ENCODE measurements at places on chromosomes 5 and 9. TPM values are rescaled to one million over a fixed set of nuclear protein-coding genes. Genes with fewer than 3 reads are reported as not detected.

The WWC1 gene
- total RNA-seq, result 1.5 TPM

The NR6A1 gene
- 1.2 TPM for total RNA-seq

GRCh38 chr5:55993013-55993412 lies 1.8 kb downstream of the IL6ST start:
- no peak for DNase-seq

The LMX1B gene
- not detected for total RNA-seq

The PCDHB2 gene
- total RNA-seq, result not detected

DNA sequence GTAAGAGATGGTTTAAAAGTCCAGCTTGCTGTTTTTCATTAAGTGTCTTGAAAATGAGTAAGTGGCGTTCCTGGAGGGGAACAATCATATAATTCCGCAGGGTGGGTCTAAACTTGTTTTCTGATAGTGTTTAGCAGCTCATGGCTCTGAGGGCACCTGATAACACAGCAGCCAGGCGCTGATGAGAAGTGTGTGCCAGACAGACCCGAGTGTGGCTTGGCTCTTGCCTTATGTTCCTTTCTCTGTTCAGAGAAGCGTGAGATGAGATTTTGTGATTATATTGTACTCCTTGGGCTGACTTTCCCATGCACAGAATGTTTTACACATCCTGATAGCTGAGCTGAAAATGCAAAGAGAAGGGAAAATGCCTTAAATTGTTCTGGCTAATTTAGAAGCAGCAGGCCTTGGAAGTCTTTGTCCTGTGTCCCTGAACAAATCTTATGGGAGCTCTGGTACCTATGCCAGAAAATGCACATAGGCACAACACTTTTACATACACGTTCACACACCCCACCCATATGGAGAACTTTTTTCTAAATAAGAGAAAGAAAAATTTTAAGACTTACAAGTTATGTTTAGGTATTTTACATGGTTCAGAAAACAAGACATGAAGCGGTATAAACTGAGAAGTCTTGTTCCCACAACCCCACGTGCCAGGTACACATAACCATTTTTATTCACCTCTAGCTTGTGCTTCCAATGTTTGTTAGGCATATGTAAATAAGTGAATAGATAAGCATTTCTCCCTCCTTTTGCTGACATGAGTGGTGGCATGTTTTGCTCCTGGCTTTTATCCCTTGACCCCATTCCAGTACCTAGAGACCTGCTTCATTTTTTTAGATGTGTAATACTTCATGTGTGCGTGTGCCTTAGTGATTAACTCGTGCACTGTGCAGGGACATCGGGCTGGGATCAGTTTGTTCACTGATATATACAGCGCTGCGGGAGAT lies 152.2 kb upstream of the OTULINL start:
- DNase-seq, result no peak

DNA sequence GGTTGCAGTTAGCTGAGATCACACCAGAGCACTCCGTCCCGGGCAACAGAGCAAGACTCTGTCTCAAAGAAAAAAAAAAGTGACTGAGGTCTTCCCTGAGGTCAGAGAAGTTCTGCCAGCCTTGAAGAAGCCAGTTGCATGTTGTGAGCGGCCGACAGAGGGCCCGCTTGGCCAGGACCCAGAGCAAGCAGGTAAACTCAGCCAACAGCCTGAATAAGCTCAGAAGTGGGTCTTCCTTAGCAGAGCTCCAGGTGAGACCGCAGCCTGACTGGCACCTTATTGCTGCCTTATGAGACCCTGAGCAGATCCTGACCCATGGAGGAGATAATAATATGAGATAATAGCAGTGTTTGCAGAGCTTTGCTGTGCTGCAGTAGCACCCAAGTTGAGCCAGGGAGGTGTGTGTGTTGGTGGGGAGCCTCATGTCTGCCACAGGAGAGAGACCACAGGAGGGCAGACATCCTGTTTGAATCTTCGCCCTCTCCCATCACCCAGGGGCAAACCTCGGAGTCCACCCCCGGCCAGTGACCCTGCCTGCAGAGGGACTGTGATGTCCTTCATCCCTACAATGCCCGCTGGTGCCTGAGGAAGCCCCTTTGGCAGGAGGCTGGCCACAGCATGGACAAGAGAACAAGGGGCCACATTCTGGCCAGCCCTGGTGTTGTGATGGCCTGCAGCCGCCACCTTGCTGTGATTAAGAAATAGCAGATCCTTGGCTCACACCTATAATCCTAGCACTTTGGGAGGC lies 10.8 kb upstream of the BARX1 start:
- no peak for DNase-seq

DNA sequence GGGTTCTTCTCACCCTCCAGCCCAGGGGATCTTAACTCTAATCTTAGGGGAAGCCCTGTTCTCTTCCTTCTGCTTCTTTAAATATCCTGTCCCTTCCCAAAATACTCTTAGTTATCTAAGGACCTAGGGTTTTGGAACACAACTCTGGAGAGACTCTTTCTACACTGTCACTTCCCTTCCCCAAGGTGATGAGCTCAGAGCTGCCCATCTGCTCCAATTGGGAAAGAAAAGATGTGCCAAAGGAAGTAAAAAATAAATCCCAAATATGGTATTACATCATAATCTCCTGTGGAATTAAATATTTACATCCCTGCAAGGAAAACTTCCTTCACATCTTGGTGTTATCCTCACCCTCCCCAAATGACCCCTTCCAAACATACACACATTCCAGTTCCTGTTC lies 291.2 kb downstream of the EPB41L4A start:
- DNase-seq, result no peak

GRCh38 chr9:95286151-95286550 lies 31.4 kb downstream of the FANCC start:
- DNase-seq, result no peak
